ENCODE measurements at places on chromosomes 11 and 22.

GRCh38 chr11:27391331-27392015 is 28.5 kb upstream of the CCDC34 start:
- DNase-seq: no peak

DNA sequence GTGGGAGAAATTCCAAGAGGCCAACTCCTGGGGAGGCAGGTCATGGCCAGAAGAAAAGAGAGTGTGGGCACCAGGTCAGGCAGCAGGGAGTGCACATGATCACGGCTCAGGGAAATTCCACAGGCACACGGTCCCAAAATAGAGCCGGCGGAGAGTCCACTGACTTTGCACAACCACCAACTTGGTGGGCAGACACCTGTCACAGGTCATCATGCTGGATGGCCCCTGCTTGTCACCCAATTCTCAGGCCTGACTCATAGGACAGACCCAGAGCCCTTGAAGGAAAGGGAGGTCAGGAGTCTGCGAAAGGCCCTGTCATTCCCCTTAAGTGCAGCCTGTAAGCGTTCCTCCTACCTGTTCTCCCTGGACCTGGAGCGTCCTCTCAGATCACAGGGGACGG is 15.8 kb downstream of the APOL2 start:
- no peak for DNase-seq

DNA sequence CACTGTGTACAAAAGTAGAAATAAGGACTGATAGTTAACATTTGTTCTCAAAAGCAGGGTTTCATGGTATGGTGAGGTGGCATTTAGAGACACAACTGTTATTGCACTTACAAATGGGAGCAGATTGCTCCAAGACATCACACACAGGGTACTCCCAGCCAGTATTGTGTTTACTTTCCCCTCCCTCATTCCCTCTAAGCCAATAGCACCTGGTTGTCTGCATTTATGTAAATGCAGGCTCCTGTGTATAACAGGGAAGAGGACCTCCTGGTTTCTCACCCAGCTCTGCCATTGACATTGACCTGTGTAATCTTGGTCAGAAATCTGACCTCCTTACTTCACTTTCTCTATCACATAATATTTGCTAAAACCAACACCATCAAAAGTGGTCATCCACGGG is 154.4 kb downstream of the NAV2 start:
- no peak for DNase-seq

- DNase-seq: no peak
Measured at GRCh38 chr11:131275580-131275979, 94.8 kb upstream of the NTM start.

GRCh38 chr22:34917239-34917638 is 148.7 kb upstream of the ISX start:
- no peak for DNase-seq

DNA sequence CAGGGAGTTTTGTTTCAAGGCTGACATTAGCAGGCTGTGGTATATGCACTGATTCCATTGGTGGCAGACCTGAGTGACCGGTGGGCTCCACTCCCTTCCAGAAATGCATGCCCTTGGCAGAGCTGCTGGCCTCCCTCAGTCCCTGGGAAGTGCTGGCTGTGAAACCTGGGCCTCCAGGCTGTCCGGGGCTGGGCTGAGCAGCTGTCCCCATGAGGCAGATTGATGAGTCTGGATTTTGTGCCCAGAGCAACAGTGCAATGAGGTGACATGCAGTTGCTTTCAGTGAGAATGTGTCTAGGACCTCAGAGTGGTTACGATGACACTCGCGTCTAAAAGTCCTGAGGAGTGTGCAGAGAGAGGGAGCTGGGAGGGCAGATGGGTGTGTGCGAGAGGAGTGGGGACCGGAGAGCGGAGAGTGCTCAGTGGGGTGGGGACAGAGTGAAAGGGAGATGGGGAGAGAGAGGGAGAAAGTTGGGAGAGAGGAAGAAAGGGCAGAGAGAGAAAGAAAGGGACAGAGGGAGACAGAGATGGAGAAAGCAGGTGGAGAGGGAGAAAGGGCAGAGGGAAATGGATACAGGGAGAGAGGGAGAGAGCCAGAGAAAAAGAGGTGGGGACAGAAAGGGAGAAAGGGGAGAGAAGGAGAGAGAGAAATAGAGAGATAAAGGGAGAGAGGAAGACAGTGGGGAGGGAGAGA is 978.3 kb downstream of the BRD1 start:
- no peak for DNase-seq

- no peak for DNase-seq
Measured at GRCh38 chr22:37242395-37242918, 1.6 kb downstream of the RAC2 start.

GRCh38 chr11:70527429-70528045 is 129.2 kb downstream of the CTTN start:
- no peak for DNase-seq

DNA sequence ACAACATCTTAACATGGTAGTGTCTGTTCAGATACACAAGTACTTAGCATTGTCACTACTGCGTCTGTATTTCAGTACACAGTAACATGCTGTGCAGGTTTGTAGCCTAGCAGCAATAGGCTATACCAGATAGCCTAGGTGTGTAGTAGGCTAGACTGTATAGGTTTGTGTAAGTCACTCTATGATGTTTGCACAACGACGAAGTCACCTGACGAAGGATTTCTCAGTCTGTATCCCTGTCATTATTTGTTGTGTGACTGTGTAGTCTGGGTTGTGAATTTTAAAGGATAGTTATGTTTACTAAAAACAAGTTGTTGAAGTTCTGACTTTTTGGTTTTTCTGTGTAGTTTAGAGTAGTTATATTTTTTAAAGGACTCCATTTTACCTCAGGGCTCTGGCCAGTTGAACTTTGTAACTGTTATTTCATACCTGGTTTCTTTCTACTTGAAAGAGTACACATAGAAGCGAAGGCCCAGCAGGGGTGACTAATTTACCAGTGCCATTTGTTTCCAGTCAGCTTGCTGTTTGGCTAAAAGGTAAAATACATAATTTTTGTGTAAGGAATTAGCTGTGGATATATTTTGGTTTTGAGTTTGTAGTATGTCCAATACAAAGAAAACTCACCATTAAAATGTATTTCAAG is 72.3 kb downstream of the PPP6R3 start:
- DNase-seq: no peak

- no peak for DNase-seq
Measured at GRCh38 chr11:7278314-7278917, 26.7 kb downstream of the SYT9 start.

DNA sequence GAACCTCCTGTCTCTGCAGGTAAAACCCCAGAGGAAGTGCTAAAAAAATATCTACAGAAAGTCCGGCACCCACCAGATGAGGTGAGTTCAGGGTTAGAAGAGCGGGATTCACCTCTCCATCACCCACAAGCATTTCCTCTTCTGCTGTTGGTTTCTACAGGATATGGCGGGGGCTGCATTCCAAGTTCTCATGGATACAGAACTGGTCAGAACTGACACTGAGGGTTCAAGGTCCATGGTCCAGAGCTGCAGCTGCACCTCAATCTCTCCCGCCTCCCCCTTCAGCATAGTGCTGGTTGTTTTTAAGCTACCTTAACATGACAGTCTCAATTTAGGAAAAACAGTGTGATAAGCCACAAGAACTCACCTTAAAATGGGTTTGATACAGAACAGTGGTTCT is 19.2 kb downstream of the DTX4 start:
- no peak for DNase-seq

- no peak for DNase-seq
Measured at GRCh38 chr11:108003623-108004022, 5.1 kb upstream of the CUL5 start.

GRCh38 chr11:131899950-131900580 is 529.6 kb downstream of the NTM start:
- DNase-seq: no peak

- DNase-seq: no peak
Measured at GRCh38 chr22:47036352-47036751, 273.9 kb downstream of the TBC1D22A start.

GRCh38 chr11:22194306-22194705 is 1.4 kb downstream of the ANO5 start:
- DNase-seq: no peak

DNA sequence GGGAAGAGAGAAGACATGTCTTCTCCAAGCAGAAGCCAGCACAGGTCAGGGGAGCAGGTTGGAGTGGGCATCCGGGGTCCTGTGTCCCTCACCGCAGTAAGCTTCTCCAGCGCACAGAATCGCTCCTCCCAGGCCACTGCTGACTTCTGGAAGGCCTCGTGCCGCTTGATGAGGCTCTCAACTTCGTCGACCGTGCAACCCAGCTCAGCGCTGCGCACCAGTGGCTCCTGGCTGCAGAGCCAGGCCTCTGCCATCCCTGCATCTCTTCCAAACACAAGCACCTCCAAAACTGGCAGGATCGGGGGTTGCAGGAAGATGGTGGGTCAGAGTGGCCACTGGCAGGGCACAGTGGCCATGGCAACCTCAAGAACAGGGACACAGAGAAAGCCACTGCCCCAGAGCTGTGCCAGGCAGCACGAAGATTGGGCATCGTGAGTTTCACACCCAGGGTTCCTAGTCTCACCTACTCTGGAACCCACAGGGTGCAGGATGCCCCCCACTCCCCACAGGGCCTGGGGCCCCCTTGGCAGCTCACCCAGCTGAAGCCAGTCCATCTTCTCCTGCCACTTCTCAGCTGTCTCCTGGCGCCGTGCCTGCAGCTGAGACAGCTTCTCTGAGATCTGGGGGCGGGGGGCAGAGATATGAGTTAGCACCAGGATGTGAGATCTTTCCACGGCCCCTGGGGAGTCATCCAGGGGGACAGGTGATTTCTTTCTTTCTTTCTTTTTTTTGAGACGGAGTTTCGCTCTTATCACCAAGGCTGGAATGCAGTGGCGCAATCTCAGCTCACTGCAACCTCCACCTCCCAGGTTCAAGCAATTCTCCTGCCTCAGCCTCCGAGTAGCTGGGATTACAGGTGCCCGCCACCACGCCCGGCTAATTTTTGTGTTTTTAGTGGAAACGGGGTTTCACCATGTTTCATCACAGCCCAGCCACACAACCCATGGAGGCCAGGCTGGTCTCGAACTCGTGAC is 11.2 kb upstream of the RBM4B start:
- no peak for DNase-seq

DNA sequence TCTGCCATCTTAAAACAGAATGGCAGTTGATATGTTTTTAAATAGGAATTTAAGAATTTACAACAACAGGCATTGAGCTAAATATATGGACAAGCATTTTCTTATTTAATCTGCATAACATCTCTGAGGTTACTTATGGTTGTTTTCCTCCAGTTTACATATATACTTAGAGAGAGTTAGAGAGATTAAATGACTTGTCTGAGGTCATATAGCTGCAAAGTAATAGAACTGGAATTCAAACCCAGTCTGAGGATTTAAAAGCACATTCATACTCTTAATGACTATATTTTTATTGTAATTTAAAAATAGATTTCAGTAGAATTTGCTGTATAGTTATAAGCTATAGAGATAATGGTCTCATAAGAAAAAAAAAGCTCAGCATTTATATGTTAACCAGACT is 81.4 kb upstream of the GRIK4 start:
- no peak for DNase-seq

- no peak for DNase-seq
Measured at GRCh38 chr11:77783025-77783424, 37.5 kb downstream of the RSF1 start.

- DNase-seq: no peak
Measured at GRCh38 chr11:80655834-80656233, 1215.0 kb upstream of the TENM4 start.

DNA sequence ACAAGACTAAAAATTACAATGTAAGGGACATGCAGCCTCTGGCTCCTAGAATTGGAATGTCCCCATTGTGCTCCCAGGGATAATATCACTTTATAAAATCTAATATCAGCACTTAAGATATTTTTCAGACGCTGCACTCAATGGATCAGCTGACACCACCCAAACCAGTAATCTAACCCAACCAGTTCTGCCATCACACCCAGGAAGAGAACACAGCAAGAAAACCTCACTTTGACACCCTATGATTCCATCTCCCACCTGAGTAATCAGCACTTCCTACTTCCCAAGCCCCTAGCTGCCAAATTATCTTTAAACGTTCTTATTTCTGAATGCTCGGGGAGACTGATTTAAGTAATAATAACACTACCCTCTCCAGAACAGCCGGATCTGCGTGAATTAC is 2.6 kb downstream of the CASP4 start:
- no peak for DNase-seq

Data from cortex of kidney (tissue), 1 donor.